ENCODE measurements at places on chromosomes 7 and 10.

- no peak for DNase-seq
These were observed 157.9 kb downstream of the GFRA1 start for GRCh38 chr10:116115036-116115641.

DNA sequence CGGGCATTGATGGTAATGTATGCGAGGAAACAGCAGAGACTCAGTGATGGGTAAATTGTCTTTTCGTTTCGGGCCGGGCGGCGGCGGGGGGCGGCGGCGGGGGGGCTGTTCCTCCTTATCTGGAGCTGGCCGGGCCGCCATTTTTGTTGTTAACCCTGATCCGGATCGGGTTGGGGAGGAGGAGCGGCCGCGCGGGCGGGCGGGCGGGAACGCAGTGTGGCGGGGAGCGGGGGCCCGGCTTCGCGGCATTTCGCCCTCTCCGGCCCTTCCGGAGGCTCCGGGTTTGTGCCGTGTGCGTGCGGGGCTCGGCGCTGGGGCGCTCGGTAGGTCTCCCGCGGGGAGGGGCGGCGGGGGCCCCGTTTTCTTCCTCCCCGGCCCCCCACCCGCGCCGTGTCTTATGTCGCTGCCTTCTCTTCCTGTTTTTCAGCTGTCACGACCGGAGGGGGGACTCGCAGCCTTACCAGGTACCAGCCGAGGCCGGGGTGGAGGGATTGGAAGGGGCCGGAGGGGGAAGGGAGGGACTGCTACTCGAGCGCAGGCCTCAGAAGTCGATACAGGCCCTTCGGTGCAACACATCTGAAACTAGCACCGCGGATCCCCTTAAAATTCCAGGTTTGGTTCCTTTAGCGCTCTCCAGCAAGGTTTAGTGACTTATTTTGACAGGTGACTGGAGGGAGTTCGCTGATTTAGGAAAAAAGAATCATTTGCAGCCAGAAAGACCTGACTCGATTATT is 820 bp downstream of the WAC start:
- no peak for DNase-seq

DNA sequence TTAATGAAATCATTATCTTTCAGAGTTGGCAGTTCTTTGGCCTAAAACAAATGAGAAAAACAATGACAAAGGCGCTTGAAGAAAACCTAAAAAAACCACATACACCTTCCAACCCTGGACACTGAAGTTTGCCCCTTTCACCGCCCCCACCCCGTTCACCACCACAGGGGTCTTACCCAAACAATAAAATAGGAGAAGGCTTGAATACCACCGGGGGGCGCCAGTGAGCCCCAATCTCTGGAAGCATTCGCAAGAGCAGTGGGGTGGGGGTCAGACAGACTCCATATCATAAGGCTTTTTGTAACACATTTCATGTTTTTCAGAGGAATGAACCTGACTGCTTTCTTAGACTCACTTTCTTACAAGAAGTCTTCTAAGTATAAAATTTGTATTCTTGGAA is 163.6 kb downstream of the PIP4K2A start:
- no peak for DNase-seq

DNA sequence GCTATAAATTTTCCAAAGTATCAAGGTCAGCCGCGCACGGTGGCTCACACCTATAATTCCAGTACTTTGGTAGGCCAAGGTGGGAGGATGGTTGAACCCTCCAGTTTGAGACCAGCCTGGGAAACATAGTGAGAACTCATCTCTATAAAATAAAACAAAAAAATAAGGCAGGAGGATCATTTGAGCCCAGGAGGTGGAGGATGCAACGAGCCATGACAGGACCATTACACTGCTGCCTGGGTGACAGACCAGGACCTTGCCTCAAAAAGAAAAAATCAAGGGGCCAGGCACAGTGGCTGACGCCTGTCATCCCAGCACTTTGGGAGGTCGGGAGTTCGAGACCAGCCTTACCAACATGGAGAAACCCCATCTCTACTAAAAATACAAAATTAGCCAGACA is 60.3 kb downstream of the ABI1 start:
- DNase-seq = no peak

GRCh38 chr7:139976838-139977656 is 85.7 kb downstream of the PARP12 start:
- DNase-seq = no peak

- DNase-seq = no peak
These were observed 41.8 kb upstream of the TMEM273 start for GRCh38 chr10:49230004-49230403.

GRCh38 chr10:114395366-114396022 is 8.8 kb downstream of the AFAP1L2 start:
- no peak for DNase-seq

DNA sequence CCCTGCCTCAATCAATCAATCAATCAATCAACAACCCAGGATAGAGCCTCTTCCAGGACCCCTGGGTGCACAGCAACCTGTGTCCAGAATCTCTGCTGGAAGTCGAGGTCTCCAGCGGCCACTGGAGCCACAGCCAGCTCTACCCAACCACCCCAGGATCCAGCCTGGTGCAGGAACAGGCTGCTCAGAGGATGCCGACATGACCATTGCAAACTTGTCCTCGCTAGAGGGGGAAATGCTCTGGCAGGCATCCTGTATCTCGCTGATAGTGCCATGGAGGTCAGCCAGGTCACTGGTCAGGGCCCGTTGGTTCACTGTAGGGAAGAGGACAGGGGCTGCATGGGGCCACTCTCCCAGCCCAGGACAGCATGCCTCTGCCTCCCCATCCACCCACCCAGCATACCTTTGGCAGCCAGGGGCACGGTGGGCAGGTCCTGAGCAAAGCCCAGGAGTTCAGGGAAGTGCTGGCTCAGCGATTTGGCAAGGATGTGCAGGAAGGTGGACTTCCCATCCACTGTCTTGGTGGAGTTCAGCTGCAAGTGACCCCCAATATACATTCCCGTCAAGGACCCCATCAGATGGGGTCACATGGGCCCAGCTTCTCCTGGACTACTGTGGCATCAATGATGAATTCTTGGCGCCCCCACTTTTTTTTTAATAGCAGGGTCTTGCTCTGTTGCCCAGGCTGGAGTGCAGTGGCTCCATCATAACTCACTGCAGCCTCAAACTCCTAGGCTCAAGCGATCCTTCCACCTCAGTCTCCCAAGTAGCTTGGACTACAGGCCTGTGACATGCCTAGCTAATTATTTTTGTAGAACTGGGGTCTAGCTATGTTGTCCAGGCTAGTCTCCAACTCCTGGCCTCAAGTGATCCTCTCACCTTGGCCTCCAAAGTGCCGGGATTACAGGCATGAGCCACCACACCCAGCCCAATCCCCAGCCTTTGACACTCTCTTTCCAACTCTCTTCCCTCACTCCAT is 49.4 kb downstream of the GRID2IP start:
- no peak for DNase-seq

- DNase-seq = no peak
These were observed 193.1 kb downstream of the SUGCT start for GRCh38 chr7:40327873-40328272.

All from amniotic stem cell (primary cell).